ENCODE measurements at places on chromosomes 2 and 18. TPM values are rescaled to one million over a fixed set of nuclear protein-coding genes. Genes with fewer than 3 reads are reported as not detected.
A peak's percentile ranks its signal among the peaks of the same experiment; 100 is the strongest.

LBX2 gene
- 5.4 TPM for total RNA-seq

TLX2 gene
- total RNA-seq, result under 0.01 TPM

TRIM43 gene
- not detected for total RNA-seq

NEURL3 gene
- 0.29 TPM for total RNA-seq

PPP1R1C gene
- 0.29 TPM for total RNA-seq

ZBTB14 gene
- 16.3 TPM for total RNA-seq

HOXD10 gene
- total RNA-seq, result not detected

MEP1B gene
- total RNA-seq, result not detected

BCL2 gene
- 11.9 TPM for total RNA-seq

DNA sequence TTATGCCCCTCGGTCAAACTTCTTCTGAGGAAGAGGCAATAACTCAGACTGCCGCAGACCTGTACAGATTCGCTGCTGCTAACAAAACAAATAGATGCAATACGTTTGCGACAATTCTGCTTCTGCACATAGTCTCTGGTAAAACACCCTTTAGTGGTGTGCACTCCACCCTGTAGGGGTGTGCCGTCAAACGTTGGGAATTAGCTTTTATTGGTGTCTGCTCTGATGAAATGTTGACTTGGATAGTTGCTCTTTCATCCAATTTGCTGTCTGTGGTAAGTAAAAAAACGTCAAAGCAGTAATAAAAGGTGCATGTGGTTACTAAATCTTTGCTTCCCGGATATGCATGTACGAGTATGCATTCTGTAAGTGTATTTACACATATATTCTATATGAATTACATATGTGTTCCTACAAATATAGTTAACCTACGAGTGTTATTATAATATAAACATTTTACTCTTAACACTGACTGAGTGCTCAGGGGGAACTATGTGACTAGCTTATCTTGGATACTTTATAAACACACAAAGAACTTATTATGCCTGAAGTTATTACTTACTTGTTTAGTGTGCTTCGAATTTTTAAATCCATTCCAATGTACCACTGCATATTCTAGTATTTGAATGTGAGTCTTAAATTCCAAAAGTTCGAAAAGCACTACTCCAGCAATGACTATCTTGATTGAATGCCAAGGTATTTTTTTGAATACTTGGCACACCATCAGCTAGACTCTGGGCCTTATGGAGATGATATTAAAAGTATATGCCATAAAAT lies 610.2 kb downstream of the ZEB2 start:
- no peak for DNase-seq

GRCh38 chr18:35683021-35683420 lies 101.5 kb downstream of the GALNT1 start:
- peak; percentile 27 for DNase-seq

DNA sequence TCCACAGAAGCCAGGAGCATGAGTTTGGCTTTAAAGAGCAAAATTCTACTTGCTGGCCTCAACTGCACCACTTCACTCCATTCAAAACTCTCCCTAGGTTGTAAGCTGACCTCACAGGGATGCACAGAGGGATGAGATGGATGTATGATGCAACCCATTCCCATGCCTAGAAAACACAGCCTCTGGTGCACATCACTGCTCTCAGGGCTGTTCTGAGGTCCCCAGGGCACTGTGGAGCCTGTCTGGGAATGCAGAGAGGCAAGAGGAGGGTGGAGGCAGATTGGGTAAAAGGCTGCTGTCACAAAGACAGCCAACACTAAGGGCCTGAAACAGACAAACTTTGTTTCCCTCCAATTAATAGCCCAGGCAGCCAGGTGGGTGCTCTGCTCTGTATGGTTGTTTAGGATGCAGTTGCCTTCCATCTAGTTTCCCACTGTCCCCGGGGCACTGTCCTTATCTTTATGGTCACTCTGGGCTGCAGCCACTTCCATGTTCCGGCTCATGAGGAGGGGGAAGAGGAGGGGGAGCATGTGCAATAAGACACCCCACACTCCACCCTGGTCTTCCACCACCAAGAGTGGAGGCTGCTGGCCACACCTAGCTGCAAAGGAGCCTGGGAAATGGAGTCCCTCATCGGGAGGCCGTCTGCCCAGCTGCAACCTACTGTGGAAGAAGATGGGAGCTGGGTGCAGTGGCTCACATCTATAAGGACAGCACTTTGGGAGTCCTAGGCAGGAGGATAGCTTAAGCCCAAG lies 7.0 kb downstream of the GPR45 start:
- DNase-seq, result no peak

DNA sequence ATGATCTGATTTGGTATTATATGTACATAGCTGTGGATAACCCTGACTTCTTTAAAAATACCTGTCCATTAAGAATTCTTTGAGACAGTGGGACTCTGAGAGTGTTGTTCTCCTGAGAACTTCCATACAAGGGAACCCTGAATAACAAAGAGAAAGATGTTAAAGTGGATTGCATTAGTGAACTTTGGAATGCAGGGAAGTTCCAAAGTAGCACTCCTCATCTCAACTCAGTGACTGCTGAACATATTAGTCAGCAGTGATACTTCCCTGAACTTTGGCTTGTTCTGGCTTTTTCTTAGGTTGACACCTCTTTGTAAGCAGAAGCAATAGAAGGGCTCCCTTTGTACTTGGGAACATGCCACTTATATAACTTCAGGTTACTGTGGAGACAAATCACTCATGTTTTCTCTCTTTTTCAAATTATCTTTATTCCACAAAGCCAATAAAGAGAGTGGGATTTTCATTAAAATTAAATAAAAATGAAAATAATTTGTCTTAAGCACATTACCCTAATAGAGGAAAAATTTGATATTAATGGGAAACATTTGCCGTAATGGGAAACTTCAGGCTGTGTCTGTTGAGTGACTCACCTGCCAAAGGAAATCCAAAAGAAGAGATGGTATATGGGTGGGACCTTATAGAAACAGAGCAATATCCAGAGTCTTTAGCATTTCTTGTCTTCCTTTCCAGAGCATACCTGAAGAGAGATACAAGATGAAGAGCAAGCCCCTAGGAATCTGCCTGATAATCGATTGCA lies 33.3 kb downstream of the CFLAR start:
- DNase-seq, result peak; percentile 69

GRCh38 chr2:147572622-147573021 lies 272.2 kb upstream of the ACVR2A start:
- no peak for DNase-seq

GRCh38 chr2:55490554-55490953 lies 29.0 kb upstream of the CFAP36 start:
- peak; percentile 86 for DNase-seq

DNA sequence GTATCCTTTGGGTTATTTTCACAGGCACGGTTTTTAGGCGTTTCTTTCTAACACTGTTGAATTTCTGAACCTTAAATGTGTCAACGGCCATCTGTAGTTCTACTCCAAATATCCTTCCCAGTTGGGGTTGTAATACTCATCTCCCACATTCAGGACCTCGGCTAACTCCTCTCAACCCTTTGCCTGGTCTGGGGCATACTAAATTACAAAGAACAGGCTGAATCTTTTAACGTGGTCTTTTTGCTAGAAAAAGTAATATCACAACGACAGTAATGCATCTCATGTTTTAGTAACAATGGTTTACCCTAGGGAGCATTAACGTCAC lies 2.1 kb downstream of the RPRM start:
- no peak for DNase-seq

- no peak for DNase-seq
Measured at GRCh38 chr2:64637931-64638330, 15.8 kb downstream of the SERTAD2 start.

GRCh38 chr2:99420031-99420430 lies 69.8 kb downstream of the REV1 start:
- DNase-seq, result no peak

DNA sequence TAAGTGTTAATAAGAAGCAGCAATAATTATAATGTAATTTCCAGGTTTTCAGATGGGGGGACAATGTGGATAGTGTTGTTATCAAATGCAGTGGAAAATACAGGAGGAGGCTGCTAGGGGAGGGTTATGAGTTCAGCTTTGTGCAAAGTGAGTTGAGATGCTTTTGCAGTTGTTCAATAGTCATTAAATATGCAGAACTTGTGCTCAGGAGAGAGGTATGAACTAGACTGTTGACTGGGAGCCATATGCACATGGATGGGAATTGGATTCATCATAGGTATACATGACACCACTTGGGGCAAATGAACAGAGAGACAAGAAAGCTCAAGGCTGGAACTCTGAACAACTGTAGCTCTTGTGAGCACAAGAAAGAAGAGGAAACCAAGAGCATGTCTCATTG lies 182.1 kb upstream of the PID1 start:
- DNase-seq, result no peak

DNA sequence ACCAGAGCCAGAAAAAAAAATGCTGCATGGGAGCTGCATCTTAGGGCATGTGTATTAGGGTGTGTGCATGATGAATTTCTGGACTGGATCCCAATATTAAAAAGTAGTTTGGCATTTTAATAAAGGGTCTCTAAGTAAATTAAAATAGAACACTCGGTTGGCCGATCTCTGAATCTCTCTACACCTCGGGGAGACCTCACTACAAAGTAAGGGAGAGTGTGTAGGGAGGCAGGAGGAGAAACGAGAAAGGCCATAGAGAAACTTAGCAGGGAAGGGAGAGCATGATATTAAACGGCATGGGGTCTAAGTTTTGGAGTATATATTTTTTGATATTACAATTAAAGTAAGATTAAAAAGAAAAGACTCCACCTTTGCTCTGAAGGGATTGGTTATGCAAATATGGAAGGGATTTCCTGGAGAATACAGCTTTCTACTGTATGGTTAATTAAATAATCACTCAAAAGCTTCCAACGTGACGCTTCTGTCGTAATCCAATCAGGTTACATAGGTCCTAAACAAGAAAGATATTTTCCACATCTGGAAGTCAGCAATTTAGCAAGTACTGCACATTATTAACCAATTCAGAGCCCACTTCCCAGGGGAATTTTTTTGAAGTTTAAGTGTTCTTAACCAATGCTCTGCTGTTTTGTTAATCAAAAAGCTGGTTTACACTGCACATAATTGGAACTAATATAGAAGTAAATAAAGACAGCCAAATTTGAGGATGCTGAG lies 1.0 kb upstream of the ZEB2 start:
- DNase-seq, result no peak

- no peak for DNase-seq
Measured at GRCh38 chr2:224479826-224480225, 77.9 kb upstream of the FAM124B start.

DNA sequence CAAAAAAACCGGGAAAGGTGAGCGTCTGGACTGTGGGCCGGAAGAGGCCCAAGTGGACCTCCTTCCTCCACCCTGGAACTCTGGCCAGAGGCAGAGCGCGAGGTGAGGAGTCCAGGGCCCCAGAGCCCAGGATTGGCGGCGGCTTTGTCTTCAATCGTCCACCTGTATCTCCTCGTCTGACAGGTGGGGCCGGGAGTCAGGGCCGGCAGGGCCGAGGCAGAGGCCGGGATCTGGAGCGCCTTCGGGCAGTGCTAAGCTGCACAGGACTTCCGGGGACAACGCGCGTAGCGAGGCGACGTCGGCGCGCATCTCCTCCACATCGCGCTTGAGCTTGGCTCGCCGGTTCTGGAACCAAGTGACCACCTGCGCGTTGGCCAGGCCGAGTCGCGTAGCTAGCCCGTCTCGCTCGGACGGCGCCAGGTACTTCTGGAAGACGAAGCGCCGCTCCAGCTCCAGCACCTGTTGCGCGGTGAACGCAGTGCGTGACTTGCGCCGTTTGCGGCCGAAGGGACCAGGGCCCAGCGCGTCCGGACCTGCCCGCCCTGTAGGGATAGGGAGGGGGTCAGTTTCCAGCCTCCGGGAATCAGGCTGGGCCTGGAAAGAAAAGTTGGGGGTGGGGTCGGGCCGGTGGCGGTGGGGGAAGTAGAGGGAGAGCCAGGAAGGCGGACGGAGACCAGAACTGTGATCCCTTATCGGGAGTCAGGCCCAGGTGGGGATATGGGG lies 1.5 kb downstream of the LBX2 start:
- peak; percentile 71 for DNase-seq

DNA sequence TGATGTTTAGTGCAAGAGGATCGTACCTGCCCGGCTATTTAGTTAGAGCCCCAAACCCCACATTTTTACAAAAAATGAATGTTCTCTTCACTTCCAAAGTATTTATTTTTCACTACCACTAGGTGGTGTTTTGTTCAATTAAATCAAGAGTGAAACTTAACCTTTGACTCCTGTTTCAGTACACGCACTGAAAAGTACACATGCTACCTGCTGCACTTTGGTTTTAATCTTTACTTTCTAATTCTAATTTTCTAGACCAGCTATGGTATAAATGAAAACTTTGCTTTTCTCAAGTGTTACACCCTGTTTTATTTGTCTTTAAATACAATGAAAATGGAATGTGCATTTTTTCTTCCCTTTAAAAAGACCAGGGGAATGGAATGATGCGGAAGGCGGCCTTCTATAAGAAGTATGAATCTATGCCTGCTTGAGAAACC lies 31.4 kb upstream of the CHN1 start:
- DNase-seq, result no peak

DNA sequence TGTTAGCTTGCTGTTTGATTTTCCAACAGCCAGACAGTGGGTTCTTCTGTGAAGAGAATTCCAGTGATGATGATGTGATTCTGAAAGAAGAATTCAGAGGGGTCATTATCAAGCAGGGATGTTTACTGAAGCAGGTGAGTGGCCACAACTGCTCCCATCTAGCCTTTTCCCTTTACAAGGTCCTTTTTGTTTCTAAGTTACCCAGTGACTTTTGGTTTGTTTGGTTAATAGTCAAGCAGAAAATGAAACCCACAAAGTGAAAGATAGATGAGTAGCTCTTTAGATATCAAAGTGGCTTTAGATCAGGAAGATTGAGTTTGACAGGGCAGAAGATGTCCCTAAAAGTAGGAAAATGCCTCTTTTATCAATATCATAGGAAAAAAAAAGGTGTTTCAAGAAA lies 23.3 kb downstream of the PLEK start:
- no peak for DNase-seq

All from osteoblast (primary cell).